SK-N-SH (cell line): ENCODE measurements at places on chromosomes 11 and 22. TPM values are rescaled to one million over a fixed set of nuclear protein-coding genes. Genes with fewer than 3 reads are reported as not detected.

DNA sequence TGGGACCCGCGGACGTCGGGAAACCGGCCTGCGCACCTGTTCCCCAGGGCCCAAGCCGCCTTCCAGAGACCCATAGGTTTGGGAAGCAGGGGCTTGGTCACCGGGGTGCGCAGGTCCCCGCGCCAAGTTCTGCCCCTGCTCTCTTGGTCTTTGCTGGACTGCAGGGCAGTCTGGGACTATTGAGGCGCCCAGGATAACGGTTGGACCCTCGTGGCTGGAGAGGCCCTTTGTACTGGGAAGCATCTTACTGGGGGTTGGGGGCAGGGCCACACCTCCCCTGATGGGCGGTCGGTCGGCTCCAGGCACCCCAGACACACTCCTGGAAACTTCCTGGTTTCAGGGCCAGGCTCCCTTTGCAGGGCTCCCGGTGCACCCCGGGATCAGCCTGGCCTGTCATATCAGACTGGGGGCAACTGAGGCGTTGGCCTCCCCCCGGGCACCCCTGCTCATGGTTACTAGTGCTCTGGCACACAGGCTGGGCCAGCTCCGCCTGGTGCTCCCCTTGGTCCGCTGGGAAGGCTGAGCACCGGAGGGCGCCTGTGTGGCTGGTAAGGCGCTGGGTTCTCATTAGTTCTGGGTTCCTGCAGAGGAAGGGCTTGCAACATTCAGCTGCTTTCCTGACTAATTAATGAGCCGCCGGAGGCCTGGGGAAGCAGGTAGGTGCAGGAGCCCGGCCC lies 1250.5 kb downstream of the BRD1 start:
- no peaks in the 10 kb centered on the region; the same call in 1 of the 2 replicates for H3K4me1 ChIP-seq
- peaks cover 6% of the 10 kb centered on the region; the same call in 1 of the 2 replicates for H3K27me3 ChIP-seq
- peak overlapping the region; percentile 38; the same call in 1 of the 2 replicates for H3K4me3 ChIP-seq
- H3K36me3 ChIP-seq = no peaks in the 10 kb centered on the region

The RTN4R gene
- 0.23 and 0.39 TPM in 2 replicates for polyA plus RNA-seq

The MRGPRX4 gene
- not detected in 2 replicates for polyA plus RNA-seq

The GRK3 gene
- 1.3 and 1.9 TPM in 2 replicates for polyA plus RNA-seq

DNA sequence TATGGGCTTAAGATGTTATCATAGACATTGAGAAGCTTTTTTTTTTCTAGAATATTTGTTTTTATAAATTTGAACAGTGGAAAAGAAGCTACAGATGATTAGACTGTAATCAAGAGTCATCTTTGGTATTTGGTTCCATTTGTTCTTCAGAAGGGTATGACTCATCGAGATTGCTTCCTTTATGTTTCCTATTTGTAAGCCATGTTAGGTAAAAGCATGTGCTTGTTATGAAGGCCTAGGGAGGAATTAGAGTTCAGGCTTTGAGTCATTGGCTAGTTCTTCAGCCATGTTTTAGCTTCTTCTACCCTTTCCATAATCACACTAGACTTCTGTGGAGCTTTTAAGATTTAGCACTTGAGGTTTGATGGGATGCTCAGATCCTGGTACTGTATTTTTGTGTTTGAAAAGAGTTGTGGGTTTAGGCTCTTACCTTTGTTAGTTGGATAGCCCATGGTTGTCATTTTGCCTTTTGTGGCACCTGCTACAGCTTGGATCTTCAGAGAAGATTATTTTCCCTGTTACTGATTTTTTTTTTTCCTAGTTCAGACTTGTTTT lies 44.3 kb downstream of the POLD3 start:
- DNase-seq = no peak
- H3K36me3 ChIP-seq = peaks cover 20% of the 10 kb centered on the region
- H3K4me3 ChIP-seq = no peak overlapping the region

GRCh38 chr11:21625982-21626381 lies 566.9 kb upstream of the ANO5 start:
- H3K36me3 ChIP-seq = no peaks in the 10 kb centered on the region
- no peak for DNase-seq
- H3K4me1 ChIP-seq = no peaks in the 10 kb centered on the region
- H3K27me3 ChIP-seq = no peaks in the 10 kb centered on the region
- H3K27ac ChIP-seq = no peak overlapping the region

The DGCR6 gene
- 1.2 TPM in 2 replicates for polyA plus RNA-seq

DNA sequence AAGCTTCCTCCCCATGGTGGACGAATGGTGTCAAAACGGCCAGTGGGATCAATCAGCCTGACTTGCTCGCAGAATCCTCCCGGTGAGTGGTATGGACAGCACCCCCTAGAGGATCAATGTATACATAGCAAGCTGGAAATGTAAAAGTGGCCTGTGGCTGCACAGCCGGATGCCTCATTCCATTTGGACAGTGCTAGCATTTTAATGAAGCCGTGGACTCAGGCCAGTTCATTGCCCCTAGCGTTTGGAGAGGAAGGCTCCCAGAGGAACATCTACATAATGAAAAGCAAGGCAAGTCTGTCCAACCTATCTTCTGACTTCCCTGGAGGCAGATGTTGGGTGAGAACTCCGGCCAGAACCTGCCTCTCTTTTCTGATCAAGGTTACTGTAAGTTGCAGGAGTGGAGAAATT lies 942.3 kb downstream of the NTM start:
- H3K27me3 ChIP-seq = no peaks in the 10 kb centered on the region
- no peaks in the 10 kb centered on the region for H3K36me3 ChIP-seq
- DNase-seq = peak; percentile 65
- H3K27ac ChIP-seq = no peak overlapping the region

GRCh38 chr11:103274025-103274424 lies 164.8 kb downstream of the DYNC2H1 start:
- H3K4me1 ChIP-seq = peaks cover 4% of the 10 kb centered on the region; the same call in 1 of the 2 replicates
- no peaks in the 10 kb centered on the region for H3K27me3 ChIP-seq
- no peak overlapping the region for H3K27ac ChIP-seq
- no peak for DNase-seq

- peaks cover 11% of the 10 kb centered on the region for H3K36me3 ChIP-seq
- H3K27ac ChIP-seq = no peak overlapping the region
- no peaks in the 10 kb centered on the region for H3K27me3 ChIP-seq
- peaks cover 40% of the 10 kb centered on the region; the same call in 1 of the 2 replicates for H3K4me1 ChIP-seq
- DNase-seq = peak; percentile 34
These were observed 96.0 kb downstream of the EXT2 start for GRCh38 chr11:44191322-44192016.

The APOA4 gene
- polyA plus RNA-seq = not detected in 2 replicates

The CLP1 gene
- polyA plus RNA-seq = 18.1 and 25.8 TPM in 2 replicates

DNA sequence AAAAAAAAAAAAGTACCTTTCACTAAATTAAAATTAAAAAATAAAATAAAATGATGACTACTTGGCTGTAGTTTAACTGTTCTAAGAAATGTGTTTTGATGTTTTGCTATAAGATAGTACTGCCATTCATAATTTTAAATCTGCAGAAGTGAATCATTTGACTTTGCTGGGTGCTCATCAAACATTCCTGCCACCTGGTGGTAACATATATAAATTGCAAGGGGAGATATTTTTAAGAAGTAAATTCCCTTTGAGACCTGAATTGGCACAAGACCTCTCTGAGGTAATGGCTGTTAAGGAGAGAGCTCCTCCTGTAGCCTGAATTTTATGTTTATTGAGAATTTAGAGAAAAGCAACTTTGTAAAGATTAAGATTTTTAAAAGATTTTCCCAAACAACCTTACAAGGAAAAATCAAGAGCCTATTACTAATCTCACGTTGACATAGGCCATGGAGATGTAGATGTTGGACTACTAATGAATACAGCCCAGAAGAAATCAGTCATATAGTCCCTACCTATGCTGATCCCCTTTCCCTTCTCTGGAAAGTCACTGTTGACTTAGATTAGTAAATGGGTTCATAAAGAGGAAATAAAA lies 11.9 kb upstream of the NARS2 start:
- no peaks in the 10 kb centered on the region for H3K4me1 ChIP-seq
- H3K27ac ChIP-seq = no peak overlapping the region
- H3K27me3 ChIP-seq = peaks cover 7% of the 10 kb centered on the region; the same call in 1 of the 2 replicates
- no peaks in the 10 kb centered on the region for H3K36me3 ChIP-seq

DNA sequence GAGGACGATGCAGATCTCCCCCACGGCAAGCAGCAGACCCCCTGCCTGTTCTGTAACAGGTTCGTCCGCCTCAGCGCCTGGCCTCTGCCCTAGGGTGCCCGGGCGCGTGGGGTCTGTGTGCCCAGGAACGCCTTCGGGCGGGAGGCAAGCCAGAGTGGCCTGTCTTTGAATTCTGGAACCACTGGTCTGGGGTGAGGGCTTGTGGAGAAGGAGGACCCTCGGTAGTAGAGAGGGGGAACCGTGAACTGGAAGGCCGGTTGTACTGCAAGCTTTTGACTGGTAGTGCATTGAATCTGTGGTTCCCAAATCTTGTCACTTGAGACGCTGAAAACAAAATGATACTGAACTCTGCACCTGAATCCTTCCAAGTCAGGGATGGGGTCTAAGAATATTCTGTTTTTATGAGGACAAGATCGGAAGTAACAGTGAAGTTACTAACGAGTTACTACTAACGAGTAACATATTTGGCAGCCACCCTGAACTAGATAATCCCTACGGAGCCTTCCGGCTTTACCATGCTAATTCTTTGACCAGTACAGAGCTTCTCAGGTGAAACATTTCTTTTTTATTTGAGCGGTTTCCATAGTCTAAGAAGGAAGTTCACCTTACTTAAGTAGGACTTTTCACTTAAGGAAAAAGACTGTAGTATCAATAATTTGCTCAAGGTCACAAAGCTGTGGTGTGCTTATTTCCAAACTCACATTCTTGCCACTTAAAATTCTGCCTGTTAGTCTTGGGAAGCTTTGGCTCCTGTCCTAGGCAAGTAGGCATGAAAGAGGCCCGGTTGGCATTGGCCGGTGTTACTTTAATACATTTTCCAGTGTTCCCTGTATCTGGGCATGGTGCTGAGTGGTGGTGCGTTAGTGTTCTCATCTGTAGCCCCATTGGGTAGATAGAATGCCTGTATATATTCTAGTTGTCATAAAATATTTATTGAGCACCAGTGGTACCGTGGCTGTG lies 860 bp downstream of the PRMT3 start:
- H3K36me3 ChIP-seq = peaks cover 16% of the 10 kb centered on the region
- peaks cover 5% of the 10 kb centered on the region for H3K4me1 ChIP-seq
- H3K4me3 ChIP-seq = peak overlapping the region; percentile 91
- no peaks in the 10 kb centered on the region for H3K27me3 ChIP-seq
- no peak for DNase-seq
- H3K27ac ChIP-seq = peak overlapping the region; percentile 94

The CHRM1 gene
- not detected in 2 replicates for polyA plus RNA-seq

- peaks cover 27% of the 10 kb centered on the region; the same call in 1 of the 2 replicates for H3K4me1 ChIP-seq
- no peak overlapping the region for H3K4me3 ChIP-seq
- no peaks in the 10 kb centered on the region for H3K36me3 ChIP-seq
- no peak for DNase-seq
These were observed 11.6 kb upstream of the TSKU start for GRCh38 chr11:76771446-76772099.

DNA sequence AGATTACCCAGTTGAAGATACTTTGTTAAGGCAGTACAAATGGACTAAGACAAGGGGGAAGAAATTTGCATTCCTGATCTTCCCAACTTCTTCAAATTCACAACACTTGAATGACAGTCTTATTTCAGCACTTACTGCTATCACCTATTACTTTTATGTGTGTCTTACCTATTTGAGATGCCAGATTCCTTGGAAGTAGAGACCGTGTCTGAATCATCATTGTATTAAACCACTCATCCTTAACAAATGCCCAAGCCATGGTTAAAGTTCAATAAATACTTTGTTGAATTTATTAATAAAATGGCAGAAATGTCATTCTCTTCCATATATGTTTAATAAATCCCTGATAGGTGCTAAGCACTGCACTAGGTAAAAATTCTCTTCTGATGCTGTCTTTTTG lies 18.3 kb downstream of the SC5D start:
- H3K27ac ChIP-seq = no peak overlapping the region
- no peaks in the 10 kb centered on the region for H3K27me3 ChIP-seq
- H3K36me3 ChIP-seq = peaks cover 35% of the 10 kb centered on the region

GRCh38 chr11:79152511-79152910 lies 288.3 kb downstream of the TENM4 start:
- H3K4me3 ChIP-seq = no peak overlapping the region
- no peaks in the 10 kb centered on the region for H3K4me1 ChIP-seq
- no peak overlapping the region for H3K27ac ChIP-seq
- H3K36me3 ChIP-seq = no peaks in the 10 kb centered on the region
- no peak for DNase-seq

DNA sequence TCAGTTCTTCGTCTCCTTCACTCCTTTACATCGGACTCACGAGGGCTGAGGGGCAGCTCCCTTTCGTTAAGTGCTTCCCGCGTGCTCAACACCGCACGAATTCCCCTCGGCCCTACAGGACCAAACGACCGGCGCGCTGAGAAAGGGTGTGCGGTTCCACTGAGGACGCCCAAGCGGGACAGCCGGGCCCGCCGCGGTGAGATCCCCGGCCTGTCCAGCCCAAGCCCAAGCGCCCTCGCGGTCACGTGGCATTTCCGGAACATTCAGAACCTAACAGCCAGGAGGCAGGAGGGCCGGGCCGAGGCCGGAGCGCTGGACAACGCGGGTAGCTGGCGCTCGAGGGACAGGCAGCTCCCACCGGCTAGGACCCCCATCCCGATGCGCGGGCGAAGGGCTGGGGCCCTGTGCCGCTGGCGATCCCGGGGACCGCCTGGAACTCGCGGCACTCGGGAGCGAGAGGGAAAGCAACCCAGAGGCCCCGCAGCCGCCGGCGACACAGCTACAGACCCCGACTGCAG lies 737 bp upstream of the STIP1 start:
- peak overlapping the region; percentile 88 for H3K27ac ChIP-seq
- peak overlapping the region; percentile 67 for H3K4me3 ChIP-seq
- H3K4me1 ChIP-seq = peaks cover 14% of the 10 kb centered on the region; the same call in 1 of the 2 replicates
- no peak for DNase-seq
- no peaks in the 10 kb centered on the region for H3K27me3 ChIP-seq
- no peaks in the 10 kb centered on the region for H3K36me3 ChIP-seq

- DNase-seq = no peak
- peaks cover 64% of the 10 kb centered on the region for H3K36me3 ChIP-seq
- H3K27ac ChIP-seq = no peak overlapping the region
- H3K4me3 ChIP-seq = no peak overlapping the region
- peaks cover 9% of the 10 kb centered on the region; the same call in 1 of the 2 replicates for H3K4me1 ChIP-seq
These were observed 22.9 kb downstream of the RNF141 start for GRCh38 chr11:10518123-10518522.

The E2F8 gene
- 2.5 and 2.7 TPM in 2 replicates for polyA plus RNA-seq

The TRIM29 gene
- polyA plus RNA-seq = 0.03 TPM in 1 of 2 replicates, not detected in the other

DNA sequence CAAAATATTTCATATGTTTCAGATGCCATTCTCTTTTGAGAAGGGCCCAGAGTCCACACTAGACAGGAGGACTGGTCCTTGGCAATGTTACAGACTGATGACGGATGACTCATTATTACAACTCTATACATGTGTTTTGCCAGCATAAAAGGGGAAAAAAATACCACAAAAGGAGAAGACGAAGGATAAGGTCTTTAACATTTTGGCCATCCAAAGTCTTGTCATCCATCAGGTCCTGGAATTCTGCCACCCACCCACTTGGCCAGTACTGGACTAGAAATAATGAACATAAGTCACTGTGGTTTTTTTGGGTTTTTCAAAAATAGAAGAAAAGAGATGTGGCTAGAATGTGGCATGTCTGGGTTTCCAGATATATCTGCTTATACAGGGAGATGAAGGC lies 57.7 kb upstream of the BDNF start:
- no peak for DNase-seq
- H3K27ac ChIP-seq = peak overlapping the region; percentile 50
- H3K27me3 ChIP-seq = no peaks in the 10 kb centered on the region
- H3K4me3 ChIP-seq = no peak overlapping the region
